Pancreas (tissue), 10 donors: ENCODE measurements at places on chromosomes 4 and X. TPM values are rescaled to one million over a fixed set of nuclear protein-coding genes. Genes with fewer than 3 reads are reported as not detected.

Gene UCHL1
- 4.0 TPM for total RNA-seq

Gene IL21
- not detected for total RNA-seq

Gene GRK4
- total RNA-seq: 4.6 TPM

Gene CHST7
- 2.1 TPM for total RNA-seq

Gene CXCL10
- total RNA-seq: not detected

Gene SPANXC
- not detected for total RNA-seq

Gene GAGE12F
- total RNA-seq: not detected

Gene USP17L5
- total RNA-seq: not detected

Gene MAGEB6
- not detected for total RNA-seq

Gene SMIM10L2A
- total RNA-seq: 2.3 TPM

Gene USP51
- 1.5 TPM for total RNA-seq

Gene FMR1NB
- total RNA-seq: not detected

Gene LNX1
- 13.1 TPM for total RNA-seq

Gene TGIF2LX
- total RNA-seq: not detected

Gene MAGEA4
- total RNA-seq: not detected

Gene HGFAC
- total RNA-seq: 0.47 TPM

Gene CPLX1
- total RNA-seq: 1.6 TPM

Gene ERVMER34-1
- 0.61 TPM for total RNA-seq

Gene CCDC149
- 25.3 TPM for total RNA-seq

Gene HSFX4
- not detected for total RNA-seq

Gene PDZD4
- 2.4 TPM for total RNA-seq

Gene HSFX2
- 0.17 TPM for total RNA-seq

Gene FDCSP
- total RNA-seq: not detected

Gene WDR17
- total RNA-seq: 2.7 TPM

Gene SOD3
- 43.9 TPM for total RNA-seq

Gene APLN
- total RNA-seq: 0.14 TPM

Gene CFAP99
- 0.69 TPM for total RNA-seq

Gene HSFX3
- total RNA-seq: not detected

Gene PRSS12
- 7.5 TPM for total RNA-seq

Gene MAGEA11
- not detected for total RNA-seq

Gene CCDC120
- total RNA-seq: 10.6 TPM

Gene TMEM271
- 0.34 TPM for total RNA-seq

Gene RELL1
- total RNA-seq: 4.5 TPM

Gene PCDH7
- 0.28 TPM for total RNA-seq

Gene RBPJ
- 17.6 TPM for total RNA-seq

Gene MAP3K15
- 0.75 TPM for total RNA-seq

Gene NDNF
- 0.43 TPM for total RNA-seq

Gene RAB41
- total RNA-seq: not detected

Gene NPY2R
- total RNA-seq: not detected
